ENCODE measurements at places on chromosomes 1 and 21.

DNA sequence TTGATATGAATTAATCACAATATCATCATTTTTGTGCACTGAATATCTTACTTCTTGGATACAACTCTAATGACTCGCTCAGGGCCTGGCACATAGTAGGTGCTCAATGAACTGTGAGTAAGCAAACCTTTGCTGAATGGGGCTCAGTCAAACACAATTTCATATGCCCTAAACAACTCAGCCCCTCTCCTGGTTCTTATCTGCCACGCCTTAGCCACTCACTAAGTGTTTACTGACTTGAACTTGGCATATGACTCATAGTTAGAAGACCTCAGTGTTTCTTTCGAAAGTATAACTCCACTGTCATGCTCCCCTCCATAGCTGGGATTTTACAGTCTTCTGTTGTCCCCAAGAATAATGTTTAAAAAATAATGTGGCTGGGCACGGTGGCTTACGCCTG, 4.8 kb upstream of the IFNLR1 start:
- peak; percentile 15 for DNase-seq

DNA sequence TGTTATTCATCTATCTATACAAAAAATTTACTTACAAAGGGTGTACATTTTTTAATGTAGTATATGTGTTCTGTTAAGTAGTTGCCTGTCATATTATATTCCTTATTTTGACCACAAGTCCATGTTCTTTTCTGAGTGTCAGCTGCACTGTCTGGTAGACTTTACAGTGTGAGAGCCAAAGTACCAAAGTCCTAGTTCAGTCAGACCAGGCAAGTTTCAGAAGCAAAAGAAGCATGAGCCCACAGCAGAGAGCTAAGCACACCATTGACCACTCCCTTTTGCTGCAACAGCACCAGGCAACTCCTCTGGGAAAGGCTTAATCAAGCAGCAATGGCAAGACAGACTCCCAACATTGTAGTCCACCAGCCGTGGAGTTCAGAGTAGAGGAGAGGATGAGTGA, 631.9 kb upstream of the PKN2 start:
- DNase-seq = no peak

DNA sequence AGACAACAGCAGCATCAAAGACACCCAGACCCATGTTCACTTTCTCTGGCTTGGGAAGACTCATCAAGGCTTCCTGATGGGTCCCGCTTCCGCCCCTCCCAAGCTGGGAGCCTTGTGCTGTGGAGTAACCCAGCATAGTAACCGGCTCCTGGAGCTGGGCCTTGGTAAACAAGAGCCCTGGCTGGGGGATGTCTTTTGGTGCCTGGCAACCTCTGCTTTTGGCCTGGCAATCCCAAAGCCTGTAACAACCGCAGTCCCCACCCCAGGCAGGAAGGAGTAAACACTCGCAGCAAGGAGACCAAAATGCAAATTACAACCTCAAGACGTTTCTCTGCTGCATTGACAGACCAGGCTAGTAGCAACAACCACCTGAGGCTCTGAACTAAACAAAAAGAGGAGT, 16.9 kb upstream of the THRAP3 start:
- no peak for DNase-seq

DNA sequence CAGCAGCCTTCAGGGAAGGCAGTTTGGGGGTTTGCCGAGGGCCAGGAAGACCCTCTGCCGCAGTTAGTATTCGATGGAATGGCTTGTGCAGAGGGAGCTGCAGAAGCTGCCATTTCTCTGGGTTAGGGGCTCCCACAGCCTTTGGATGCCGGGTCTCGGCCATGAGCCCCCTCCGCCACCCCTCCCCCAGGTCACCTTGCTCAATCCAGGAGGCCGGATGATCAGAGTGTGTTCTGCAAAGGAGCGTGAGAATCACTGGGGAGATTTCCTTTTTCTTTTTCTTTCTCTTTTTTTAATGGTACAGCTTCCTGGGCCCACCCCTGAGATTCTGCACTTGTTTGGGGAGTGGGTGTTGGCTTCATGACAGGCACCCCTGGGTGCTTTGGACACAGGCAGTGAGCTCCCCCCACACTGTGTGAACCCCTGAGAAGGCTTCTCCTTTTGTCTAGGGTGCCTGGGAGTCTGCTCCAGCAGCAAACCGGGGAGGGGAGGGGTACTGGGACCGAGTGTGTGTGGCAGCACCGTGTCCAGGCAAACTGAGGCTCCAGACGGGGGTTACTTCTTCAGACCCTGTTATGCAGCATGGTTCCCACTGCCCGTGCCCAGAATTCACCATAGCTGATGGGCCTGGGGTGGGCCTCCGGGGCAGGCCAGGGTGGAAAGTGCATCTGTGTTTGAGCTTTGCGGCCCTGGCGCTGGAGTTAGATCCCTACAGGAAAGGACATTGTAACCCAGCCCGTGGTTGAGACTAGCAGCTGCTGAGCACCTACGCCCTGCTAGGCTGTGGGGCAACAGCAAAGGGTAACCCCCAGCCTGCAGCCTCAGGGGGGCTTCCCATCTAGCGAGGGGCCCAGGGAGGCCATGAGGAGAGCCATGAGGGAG, 18.5 kb downstream of the TNFRSF1B start:
- no peak for DNase-seq

DNA sequence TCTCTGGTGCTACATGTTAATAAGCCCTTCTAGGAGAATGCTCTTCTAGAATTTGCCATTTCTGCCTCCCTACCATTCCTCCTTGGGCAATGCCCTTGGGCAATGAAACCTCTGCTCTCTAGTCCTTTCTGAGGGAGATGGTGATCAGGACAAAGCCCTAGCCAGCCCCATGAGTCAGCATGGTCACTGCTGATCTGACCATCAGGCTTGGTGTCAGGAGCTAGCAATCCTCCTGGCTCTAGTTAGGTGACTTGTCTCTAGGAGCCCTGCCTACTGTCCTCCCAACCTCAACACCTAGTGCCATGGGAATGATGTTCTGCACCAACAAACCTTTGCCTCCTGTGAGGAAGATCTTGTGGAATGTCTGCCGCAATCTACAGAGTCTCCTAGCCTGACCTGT, 89.8 kb downstream of the NMNAT2 start:
- DNase-seq = no peak
